ENCODE measurements at places on chromosomes 13 and 19. TPM values are rescaled to one million over a fixed set of nuclear protein-coding genes. Genes with fewer than 3 reads are reported as not detected.

The HOMER3 gene
- total RNA-seq = 32.9 TPM

DNA sequence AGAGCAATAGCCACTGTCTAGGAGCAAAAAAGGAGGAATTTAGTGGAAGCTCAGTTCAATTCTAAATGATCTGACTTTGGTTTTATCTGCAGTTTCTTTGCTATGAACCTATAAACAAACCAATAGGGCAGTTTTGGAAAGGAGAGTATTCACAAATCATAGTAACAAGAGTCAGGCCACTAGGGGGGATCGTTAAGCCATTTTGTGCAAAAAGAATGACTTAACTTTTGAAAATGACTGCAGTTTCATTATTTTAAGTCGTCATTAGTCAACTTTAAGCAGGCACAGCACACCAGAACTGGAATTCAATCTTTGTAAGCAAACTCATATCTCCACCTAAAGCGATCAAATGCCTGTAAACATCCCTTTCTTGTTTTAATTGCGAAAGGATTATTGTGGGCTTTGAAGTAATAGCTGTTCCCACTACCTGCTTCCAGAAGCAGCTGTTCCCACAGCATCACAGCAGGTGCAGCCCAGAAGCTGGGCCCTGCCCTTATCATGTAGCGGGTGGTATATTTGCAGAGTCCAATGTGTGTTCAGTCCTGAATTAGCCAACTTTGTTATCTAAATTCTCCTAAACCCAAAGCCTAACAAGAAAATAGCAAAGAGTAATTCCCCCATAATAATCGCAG, 51.5 kb downstream of the SOX21 start:
- no peak for DNase-seq

GRCh38 chr13:59863621-59864020, 300.1 kb downstream of the DIAPH3 start:
- DNase-seq = no peak

DNA sequence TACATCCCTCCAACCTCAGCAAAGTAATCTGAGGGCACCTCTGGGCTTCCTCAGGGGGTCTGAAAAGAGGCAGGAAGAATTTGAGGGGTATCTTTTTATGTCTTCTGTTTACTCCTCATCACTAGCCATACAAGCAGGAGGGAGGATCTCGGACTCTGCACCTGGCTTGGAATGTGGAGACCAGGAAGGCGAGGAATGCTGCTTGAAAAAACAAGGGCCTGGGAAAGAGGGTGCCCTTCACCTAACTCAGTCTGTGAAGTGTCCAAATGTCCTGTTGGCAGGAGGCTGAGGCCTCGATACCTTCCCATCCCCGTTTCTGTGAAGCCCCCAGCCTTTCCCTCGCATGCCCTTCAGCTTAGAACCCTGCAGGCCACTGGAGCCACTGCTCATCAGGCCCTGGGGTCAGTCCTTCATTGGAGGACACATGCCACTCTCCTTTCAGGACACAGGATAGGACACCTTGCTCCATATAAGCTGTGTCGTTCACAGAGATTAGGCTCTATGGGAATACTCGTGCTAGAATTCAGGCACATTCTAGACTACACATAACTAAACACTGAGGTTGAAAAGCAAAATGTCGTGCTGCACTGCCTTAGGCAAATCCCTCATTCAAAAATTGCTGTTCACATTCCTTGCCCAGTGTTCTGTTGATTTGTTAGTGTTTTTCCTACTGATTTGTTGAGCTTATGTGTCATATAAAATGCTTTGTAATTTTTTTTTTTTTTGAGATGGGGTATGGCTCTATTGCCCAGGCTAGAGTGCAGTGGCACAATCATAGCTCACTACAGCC, 49.7 kb downstream of the ESD start:
- no peak for DNase-seq

The HOOK2 gene
- total RNA-seq = 5.1 TPM

DNA sequence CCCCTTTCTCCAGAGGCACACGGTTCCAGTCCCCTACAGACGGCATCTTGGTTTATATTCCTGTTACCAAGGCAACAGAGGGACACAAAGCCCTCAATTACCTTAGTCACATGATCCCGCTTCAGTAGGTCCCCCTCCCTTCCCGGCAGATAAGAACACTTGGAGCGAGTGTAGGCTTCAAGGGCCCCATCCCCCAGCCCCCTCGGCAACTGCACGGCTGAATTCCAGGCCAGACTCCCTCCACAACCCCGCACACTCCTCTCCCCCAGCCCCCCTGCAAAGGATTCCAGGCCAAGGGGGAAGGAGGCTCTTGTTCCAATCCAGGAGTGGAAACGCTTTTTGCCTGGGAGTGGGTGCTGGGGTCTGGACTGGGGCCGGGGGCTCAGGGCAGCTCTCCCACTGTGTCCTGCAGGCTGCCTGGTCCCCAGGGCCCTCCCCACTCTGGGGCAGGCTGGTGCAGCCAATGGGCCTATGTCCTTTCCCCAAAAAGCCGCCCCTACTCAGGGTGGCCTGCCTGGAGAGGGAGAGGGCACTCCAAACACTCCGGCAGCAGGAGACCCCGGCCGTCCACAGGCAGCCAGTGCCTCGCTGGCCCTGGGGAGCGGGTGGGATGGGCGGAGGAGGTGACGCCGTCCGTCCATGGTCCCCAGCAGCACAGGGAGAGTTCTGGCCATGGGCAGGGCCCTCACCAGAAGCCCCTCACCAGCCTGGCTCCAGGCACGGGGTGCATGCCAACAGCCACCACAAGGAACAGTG, 62.6 kb downstream of the MLLT1 start:
- no peak for DNase-seq

DNA sequence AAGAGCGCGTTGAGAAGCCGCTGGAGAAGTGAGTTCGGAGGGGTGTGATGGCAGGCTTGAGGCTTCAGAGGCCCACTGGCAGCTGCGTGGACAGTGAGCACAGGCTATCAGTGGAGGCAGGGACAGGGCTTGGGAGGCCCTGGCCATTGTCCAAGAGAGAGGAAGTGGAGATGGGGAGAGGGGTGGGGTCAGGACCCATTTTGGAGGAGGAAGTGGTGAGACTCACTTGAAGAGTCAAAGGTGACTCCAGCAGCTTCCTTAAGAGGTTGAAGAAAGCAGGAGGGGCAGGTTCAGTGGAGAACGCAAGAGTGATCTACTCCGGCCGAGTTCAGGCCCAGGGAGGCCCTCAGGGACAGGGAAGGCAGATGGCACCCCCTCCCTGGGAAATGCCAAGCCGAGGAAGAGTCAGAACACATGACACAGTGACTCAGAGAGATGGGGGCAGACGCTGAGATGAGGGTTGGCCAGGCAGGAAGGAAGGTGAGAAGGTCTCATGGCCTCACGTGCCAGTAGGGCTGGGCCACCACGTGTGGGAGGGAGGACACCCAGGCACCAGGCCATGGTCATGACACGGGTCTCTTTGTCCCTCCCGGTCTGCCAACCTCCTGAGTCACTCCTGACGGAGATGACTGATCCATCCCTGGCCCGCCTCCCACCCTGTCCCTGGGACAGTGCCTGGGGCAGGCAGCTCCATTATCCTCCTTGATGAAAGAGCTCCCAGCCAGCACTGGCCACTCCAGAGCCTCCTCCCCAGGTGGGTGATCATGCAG, 10.1 kb upstream of the CD22 start:
- peak; percentile 92 for DNase-seq

DNA sequence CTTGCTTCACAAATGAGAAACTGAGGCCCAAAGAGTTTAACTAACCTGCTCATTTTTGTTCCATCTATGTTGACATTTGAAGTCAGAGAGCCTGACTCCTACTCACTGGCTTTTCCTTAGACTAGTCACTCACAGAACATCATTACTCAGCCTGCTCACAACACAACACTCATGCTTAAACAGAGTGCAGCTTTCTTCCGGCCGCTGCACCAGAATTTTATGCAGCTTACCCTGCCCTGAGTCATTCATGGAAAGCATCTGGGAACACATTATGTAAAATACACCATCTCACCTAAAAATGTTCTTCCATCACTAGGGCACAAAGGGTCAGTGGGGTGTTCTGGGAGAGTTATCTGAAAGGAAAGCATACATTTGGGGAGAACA, 303.4 kb downstream of the SPRY2 start:
- DNase-seq = peak; percentile 83

GRCh38 chr13:42413484-42413815, 141.5 kb downstream of the AKAP11 start:
- DNase-seq = no peak

The ABHD17A gene
- total RNA-seq = 76.5 TPM

The KLK14 gene
- not detected for total RNA-seq

- DNase-seq = no peak
These were observed 13.6 kb upstream of the CLASRP start for GRCh38 chr19:45025264-45025663.

GRCh38 chr19:48813123-48813913, 2.5 kb upstream of the BCAT2 start:
- no peak for DNase-seq

DNA sequence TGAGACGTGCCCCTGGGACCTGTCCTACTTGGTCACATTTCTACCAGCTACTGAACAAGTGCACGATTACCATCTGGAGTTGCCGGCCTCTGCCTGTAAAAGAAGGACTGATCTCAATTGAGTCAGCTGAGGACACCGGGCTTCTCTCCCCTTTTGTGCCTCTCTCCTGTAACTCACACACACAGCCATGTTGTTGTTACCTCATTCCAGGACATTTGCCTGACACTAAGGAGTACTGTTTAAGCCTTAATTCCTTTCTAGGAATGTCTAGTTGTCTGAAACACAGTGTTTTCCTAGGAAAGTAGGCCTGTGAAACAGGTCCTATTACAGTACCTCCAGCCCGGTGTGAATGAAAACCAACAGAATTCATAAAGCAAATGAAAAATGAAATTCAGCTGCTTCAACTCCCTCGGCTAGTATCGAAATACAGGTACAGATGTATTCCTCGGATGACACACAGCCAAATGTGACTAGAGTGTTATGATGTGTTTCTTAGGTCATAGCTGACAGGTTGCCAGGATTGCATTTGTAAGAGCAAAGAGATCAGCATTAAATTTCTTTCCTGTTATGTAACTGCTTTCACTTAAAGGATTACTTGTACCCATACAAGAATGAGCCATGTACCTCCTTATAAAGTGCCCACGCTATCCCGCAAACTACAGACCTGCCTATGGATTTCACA, 152.0 kb upstream of the IRS2 start:
- DNase-seq = peak; percentile 25

The PHF11 gene
- 4.6 TPM for total RNA-seq

The LAIR1 gene
- total RNA-seq = not detected

- DNase-seq = peak; percentile 68
These were observed 8.2 kb upstream of the ADAMTS10 start for GRCh38 chr19:8618751-8619150.

DNA sequence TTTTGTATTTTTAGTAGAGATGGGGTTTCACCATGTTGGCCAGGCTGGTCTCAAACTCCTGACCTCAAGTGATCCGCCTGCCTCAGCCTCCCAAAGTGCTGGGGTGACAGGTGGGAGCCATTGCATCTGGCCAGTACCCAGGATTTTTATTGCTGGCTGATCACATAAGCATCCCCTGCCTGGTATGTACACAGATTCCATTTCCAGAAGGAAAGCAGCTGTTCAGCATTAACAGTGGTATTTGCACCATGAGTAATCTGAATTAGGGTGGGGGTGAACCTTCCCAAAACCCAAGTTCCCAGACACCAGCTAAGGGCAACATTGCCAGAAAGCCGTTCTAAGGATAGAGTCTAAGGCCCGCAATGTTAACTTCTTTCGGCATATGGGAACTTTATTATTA, 7.3 kb downstream of the ZNF555 start:
- no peak for DNase-seq

The CEACAM5 gene
- total RNA-seq = not detected

GRCh38 chr13:30403456-30403855, 18.8 kb upstream of the UBE2L5 start:
- DNase-seq = no peak

- no peak for DNase-seq
These were observed 18.8 kb upstream of the RANBP3 start for GRCh38 chr19:5996623-5997320.

GRCh38 chr19:10019246-10019645, 6.0 kb downstream of the RDH8 start:
- DNase-seq = peak; percentile 60

The ZNF99 gene
- not detected for total RNA-seq

GRCh38 chr13:109344552-109345157, 441.7 kb downstream of the IRS2 start:
- DNase-seq = peak; percentile 36

The CYP2A6 gene
- total RNA-seq = not detected

The GNA15 gene
- not detected for total RNA-seq

All from Daoy (cell line).